IMR-90 (cell line): ENCODE measurements at places on chromosomes 2 and 18. TPM values are rescaled to one million over a fixed set of nuclear protein-coding genes. Genes with fewer than 3 reads are reported as not detected.

The CRYGD gene
- not detected in 2 replicates for total RNA-seq

The POTEC gene
- not detected in 2 replicates for total RNA-seq

The AKAIN1 gene
- not detected in 2 replicates for total RNA-seq

The RTP5 gene
- total RNA-seq, result not detected in 2 replicates

The ARHGAP15 gene
- total RNA-seq, result not detected in 2 replicates

The FIGN gene
- total RNA-seq, result 0.56 and 0.90 TPM in 2 replicates
